ENCODE measurements at places on chromosomes 4 and X.

DNA sequence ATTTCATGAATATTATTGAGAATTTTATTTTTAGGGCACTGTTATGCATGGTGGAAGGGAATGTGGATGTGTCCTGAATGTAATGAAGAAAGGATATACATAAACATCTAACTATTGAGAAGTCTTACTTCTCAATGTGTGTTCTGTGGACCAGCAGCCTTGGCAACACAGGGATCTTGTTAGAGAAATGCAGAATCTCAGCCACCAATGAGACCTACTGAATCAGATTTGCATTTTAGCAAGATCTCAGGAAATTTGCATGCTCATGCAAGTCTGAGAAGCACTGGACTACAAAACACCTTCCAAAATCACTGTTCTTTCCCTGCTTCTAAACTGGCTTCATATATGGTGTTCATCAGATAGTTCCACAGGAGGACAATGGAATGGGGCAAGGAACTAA, 139.7 kb upstream of the WDFY3 start:
- no peak for DNase-seq

- peak; percentile 12 for DNase-seq
Observed at GRCh38 chr4:39591290-39591689, 47.4 kb downstream of the SMIM14 start.

DNA sequence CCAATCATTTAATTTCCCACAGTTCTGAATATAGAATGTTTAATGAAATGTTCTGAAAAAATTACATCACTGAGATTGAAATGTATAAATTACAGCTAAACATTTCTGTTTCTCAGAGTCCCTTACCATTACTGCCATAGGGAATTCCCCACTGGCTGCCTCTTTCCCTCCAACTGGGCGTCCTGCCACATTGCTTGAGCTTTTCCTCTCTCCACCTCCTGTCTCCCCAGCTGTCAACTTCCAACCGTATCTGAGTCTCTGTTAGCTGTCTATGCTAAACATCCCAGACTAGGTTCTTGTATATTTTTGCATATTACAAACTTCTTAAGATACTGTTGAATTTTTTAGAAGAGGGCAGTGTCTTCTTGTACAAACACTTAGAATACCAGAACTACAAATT, 407.3 kb upstream of the SLIT2 start:
- no peak for DNase-seq

DNA sequence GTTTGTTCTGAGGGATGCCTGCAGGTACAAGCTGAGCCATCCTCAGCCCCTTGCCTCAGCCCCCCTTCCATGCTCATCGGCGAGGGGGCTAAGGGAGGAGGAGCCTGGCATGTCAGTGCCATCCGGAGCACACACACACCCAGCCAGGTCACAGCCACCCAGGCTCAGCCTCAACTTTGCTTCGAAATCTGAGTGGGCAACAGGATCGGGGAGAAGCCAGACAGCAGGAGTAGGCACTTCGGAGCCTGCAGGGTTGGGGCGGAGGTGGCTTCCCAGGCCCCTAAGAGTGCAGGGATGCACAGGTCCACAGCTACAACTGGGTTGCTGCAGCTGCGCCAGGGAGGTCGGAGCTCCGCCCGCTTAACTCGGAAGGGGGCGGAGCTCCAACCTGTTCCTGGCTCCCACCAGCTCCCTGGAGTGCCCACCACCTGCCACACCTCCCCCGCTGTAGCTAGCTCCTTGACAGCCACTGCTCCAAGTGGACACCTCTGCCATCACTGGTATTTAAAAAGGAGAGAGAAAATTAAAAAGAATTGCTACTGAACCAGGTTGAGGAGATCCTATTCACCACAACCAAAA, 192.9 kb upstream of the GALNT7 start:
- no peak for DNase-seq

- peak; percentile 22 for DNase-seq
Observed at GRCh38 chr4:2852481-2852921, 8.9 kb downstream of the ADD1 start.

- DNase-seq, result no peak
Observed at GRCh38 chrX:132732236-132732635, 226.2 kb downstream of the HS6ST2 start.

GRCh38 chr4:1247864-1248244, 1.1 kb downstream of the CTBP1 start:
- no peak for DNase-seq

- no peak for DNase-seq
Observed at GRCh38 chr4:70305601-70306000, 29.2 kb upstream of the CABS1 start.

DNA sequence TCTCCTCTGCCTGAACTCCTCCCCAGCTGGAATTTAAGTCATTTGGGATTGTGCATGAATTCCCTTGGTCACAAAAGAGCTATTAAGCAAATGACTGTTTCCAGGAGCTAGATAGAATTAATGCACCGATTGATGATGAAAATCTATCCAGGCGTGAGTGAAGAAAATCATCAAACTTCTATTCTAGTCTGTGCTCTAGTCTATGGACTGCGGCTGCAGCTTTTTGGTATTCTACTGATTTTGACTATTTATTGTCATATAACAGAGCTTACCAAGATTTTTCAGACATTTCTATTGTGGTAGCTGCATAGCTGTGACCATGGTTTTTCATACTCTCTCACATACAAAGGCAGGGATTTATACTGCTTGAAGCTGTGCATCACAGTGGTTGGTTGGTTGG, 403.8 kb downstream of the FSTL5 start:
- DNase-seq, result no peak

DNA sequence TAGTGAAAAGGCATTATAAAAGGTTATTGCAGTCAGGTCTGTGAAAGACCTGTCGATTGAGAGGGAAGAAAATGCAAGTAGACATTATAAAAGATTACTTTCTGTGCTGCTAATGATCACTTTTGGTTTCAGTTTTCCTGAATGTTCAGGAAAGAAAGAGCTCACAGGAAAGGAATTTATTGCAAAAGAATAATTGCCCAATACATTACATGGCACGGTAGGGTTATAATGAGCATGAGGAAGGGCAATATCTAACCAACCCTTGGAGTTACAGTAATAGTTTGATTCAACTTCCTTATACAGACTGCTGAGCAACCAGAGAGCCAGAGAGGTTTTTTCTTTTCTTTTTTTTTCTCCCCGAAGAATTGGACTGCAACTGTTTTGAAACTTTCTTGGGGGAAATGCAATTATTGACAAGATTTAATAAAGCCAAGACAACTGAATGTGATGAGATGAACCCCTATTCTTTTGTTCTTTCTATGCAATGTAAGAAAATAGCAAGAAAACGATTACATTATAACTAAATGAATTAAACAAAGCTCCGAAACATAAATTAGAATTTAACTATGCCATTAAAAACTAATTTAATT, 247.0 kb downstream of the C4orf33 start:
- DNase-seq, result peak; percentile 89

- DNase-seq, result no peak
Observed at GRCh38 chr4:152991398-152991797, 55.3 kb downstream of the FHDC1 start.

DNA sequence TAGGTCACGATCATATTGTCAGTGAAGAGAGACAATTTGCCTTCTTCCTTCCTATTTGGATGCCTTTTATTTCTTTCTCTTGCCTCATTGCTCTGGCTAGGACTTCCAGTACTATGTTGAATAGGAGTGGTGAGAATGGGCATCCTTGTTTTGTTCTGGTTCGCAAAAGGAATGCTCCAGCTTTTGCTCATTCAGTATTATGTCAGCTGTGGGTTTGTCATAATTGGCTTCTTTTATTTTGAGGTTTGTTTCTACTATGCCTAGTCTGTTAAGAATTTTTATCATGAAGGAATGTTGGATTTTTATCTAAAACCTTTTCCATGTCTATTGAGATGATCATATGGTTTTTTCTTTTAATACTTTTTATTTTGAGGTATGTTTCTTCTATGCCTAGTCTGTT, 152.3 kb upstream of the MAD2L1 start:
- DNase-seq, result peak; percentile 35

DNA sequence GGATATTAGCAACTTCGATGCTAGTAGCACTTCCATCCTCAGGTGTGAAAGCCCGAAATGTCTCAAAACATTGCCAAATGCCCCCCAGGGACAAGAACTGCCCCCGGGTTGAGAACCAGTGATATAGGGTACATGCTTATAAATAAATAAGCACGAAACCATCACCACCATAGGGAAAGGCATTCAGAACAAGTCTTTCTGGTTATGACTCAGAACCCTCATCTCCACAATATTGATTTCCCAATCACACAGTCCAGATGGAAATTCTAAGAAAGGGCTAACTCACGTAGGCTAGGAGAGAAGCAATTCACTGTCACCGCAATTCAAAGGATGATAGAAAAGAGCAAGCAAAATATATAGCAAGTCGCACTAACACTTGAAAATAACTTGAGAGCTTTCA, 84.8 kb downstream of the ANOS1 start:
- DNase-seq, result no peak

DNA sequence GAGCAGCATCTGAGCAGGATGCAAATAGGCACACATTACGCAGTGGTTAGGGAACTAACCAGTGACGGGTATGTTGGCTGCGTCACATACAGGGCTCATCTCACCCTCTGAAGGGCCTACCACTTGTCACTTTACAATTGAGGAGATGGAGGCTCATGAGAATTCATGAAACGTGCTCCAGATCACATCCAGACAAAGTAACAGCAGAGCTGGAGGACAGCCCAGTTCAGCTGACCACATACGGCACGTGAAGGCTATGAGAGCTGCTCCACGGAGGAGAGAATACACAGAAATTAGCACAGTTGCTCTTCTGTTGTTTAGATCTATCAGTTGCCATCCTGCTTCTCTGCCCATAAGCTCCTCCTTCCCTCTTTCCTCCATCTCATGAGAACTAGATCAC, 78.4 kb downstream of the FAM9B start:
- DNase-seq, result no peak

- peak; percentile 45 for DNase-seq
Observed at GRCh38 chr4:7183161-7183560, 9.2 kb upstream of the SORCS2 start.

GRCh38 chr4:113288696-113289095, 239.2 kb downstream of the ANK2 start:
- peak; percentile 26 for DNase-seq

DNA sequence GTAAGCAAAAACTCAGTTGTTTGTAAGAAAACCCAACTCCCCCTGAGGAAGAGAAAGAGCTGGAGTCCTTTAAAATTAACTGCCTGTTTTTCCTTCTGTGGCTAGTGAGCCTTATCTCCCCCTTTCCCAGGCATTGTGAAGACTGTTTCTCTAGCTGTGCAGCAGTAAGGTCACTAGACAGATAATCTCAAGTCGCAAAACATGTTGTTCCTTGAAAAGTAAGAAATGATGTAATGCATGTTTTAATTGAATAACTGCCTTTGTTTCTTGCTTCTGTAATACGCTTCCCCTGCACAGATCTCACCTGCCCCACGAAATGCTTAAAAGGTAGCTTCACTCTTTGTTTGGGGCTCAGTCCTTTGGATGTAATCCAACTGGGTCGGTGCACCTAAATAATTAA, 5.8 kb upstream of the GAGE12J start:
- DNase-seq, result no peak

GRCh38 chr4:96383349-96383748, 543.5 kb downstream of the PDHA2 start:
- no peak for DNase-seq

DNA sequence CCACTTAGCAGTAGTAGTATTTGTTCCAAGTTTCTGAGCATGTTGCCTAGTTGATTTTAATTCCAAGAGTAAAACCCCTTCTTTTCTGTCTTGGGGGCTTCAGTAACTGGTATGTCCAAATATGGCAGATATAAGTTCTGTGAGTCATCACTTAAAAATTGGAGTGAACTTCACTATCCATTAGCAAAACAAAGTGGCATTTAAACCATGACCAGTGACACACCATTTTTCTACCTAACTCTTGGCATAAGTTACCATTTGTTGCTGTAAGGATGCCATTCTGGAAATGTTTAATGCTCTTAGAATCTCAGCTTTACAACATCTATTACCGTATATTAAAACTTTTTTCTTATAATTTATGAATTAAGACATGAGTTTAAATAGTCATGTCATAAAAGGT, 102.0 kb downstream of the CBR4 start:
- peak; percentile 53 for DNase-seq

DNA sequence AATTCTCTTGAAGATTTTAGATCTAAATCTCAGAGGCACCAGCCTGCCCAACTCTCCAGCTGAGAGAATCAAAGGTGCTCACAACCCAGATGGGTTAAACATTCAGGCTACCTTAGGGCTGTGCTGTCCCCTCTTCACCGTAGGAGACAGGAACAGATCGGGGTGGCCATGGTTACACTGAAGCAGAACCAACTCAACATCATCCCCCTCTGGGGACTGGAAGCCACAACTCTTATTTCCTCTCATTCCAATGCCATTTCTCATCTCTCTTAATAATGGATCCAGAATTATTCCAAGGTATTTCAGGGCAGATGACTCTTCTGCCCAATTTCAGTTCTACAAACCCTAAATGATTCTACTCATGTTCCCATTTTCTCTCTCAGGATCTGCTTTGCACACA, 109.7 kb downstream of the NKX6-1 start:
- peak; percentile 23 for DNase-seq

- no peak for DNase-seq
Observed at GRCh38 chrX:153935326-153935851, 552 bp upstream of the NAA10 start.
